ENCODE measurements at places on chromosomes 12 and 14.

DNA sequence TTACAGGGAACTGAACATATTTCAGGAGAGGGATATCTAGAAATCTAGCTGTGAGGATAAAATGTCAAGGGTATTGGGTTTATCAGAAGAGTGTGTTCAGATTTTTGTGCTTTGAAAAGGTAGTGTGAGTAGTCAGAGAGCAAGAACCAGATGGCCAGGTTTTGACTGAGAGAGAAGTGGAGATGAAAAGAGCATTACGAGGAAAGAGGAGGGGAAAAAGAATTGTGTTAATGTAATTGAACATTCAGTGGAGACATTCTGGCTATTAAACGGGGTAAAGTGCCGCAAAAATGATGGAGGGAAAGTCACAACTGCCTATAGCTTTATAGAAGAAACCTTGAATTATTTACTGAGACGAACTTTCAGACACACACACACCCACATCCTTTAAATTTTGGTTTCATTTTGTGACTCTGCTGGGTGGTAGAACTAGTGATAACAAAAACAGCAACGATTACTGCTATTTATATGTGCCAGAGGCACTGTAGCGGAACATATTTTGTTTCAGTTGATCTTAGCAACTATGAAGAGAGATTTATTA is 213.6 kb downstream of the ERC1 start:
- DNase-seq = no peak

GRCh38 chr12:54162741-54163140 is 26.0 kb downstream of the SMUG1 start:
- no peak for DNase-seq

GRCh38 chr12:75631831-75632230 is 120.4 kb upstream of the KRR1 start:
- no peak for DNase-seq

DNA sequence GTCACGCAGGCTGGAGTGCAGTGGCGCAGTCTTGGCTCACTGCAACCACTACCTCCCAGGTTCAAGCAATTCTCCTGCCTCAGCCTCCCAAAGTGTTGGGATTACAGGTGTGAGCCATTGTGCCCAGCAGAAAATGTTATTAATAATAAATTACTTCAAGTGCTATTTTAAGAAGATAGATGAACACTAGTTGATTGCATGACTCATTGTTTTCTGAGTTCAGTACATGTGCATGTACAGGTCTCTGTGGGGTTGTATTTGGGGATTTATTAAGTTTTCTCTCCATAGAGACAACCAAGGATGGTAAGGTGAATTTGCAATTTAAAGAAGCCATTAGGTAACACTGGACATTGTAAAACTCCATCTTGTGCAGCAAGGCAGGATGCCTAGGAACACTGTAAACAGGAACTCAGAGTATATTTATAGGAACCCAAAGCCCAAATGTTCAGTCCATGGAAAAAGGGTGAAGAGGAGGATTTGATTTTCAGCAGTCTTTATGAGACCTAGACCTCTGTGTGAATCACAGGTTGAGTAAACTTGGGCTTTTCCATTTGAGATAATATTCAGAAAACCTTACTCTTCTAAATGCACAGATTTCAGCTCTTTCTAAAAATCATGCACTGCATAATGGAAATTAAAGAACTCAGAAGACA is 49.3 kb upstream of the TMPO start:
- no peak for DNase-seq

DNA sequence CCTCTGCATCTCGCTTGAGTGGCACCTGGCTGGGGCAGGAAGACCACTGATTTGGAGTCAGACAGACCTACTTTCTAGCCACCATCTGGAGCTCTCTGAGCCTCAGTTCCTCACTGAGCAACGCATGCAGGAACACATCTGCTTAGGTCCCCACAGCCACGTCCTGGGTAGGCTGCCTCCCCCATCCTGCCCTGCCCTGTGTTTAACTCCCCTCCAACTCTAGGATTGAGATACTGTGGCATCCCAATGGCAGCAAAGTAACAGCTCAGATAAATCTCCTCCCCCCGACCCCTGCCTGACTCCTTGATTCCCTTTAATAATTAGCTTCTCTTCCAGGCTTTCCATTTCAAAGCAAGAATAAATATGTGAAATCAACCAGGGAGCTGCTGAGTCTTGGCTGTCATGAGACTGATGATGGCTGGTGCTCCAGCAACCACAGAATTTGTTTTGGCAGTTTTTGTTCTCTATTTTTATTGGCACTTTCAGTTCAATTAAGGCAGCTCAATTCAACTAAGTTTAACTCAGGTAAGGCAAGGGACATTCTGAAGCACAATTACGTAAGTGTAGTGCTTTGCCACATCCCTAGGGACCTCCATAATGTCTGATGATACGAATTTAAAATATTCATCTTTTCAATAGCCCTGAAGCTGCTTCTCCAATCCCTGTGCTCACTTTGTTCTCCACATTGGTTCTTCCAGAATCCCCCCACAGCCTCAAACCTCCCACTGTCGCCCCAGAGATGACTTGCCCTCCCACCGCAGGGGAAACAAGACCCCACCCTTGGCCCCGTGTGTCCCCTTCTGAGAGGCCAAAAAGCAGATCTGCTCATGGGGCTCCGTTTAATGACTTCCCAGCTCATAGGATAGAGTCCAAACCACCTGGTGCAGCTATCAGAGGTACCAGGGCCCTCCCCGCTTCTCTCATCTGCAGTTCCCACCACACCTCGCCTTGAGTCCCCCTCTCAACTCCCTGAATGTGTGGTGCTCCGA is 58.2 kb downstream of the ESR2 start:
- DNase-seq = no peak

- DNase-seq = no peak
Measured at GRCh38 chr14:20615996-20616395, 24.8 kb upstream of the RNASE12 start.

All from activated T-helper 1 cell treated with anti-CD3 and anti-CD28 coated beads, Interleukin-2, amount 50 U/mL, for 16 hours (primary cell).